Activated T-helper 1 cell treated with anti-CD3 and anti-CD28 coated beads, Interleukin-12 subunit alpha, Interleukin-12 subunit beta, Interleukin-2, Interleukin-4 antibody, amounts not matched to agents 30 ng/mL and 10 ng/mL and 1 ng/mL, durations not matched to agents 14 hours and 24 hours and 36 hours (primary cell): ENCODE measurements at places on chromosomes 4 and X. TPM values are rescaled to one million over a fixed set of nuclear protein-coding genes. Genes with fewer than 3 reads are reported as not detected.

GRCh38 chr4:138938366-138938690 lies 77.3 kb upstream of the NOCT start:
- H3K4me1 ChIP-seq, result no peaks in the 10 kb centered on the region
- H3K27ac ChIP-seq, result no peak overlapping the region
- DNase-seq, result no peak
- no peaks in the 10 kb centered on the region for H3K36me3 ChIP-seq

- no peak for DNase-seq
- H3K27me3 ChIP-seq, result no peaks in the 10 kb centered on the region
- H3K36me3 ChIP-seq, result peaks cover 10% of the 10 kb centered on the region
- H3K4me1 ChIP-seq, result peaks cover 52% of the 10 kb centered on the region
- peak overlapping the region; percentile 99 for H3K27ac ChIP-seq
- peak overlapping the region; percentile 99 for H3K4me3 ChIP-seq
These were observed 237 bp downstream of the ANKRD17 start for GRCh38 chr4:73258436-73258685.

DNA sequence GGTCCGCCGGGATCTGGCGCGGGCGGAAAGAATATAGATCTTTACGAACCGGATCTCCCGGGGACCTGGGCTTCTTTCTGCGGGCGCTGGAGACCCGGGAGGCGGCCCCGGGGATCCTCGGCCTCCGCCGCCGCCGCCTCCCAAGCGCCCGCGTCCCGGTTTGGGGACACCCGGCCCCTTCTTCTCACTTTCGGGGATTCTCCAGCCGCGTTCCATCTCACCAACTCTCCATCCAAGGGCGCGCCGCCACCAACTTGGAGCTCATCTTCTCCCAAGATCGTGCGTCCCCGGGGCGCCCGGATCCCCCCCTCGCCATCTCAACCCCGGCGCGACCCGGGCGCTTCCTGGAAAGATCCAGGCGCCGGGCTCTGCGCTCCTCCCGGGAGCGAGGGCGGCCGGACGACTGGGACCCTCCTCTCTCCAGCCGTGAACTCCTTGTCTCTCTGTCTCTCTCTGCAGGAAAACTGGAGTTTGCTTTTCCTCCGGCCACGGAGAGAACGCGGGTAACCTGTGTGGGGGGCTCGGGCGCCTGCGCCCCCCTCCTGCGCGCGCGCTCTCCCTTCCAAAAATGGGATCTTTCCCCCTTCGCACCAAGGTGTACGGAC lies 482 bp upstream of the SHOX start:
- DNase-seq, result no peak
- H3K4me3 ChIP-seq, result no peak overlapping the region
- H3K36me3 ChIP-seq, result no peaks in the 10 kb centered on the region
- H3K4me1 ChIP-seq, result no peaks in the 10 kb centered on the region
- H3K27me3 ChIP-seq, result peaks cover 58% of the 10 kb centered on the region

DNA sequence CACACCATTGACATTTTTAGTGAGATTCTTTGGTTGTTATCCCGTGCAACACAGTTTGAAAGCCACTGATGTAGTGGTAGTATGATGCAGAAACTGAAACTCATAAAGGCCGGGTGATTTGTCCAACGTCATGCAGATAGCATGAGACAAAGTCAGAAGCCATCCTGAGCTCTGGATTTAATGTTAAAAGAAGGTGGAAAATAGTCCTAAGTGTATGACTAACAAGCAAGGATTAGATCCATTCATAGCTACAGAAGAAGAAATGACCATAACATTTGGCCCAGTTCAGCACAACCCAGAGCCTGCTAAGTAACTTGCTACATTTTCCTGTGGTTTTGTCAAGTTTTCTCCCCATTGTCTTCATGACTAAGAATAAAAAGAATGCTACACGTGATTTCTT lies 142.4 kb downstream of the AMELX start:
- H3K27me3 ChIP-seq, result no peaks in the 10 kb centered on the region
- H3K4me1 ChIP-seq, result no peaks in the 10 kb centered on the region
- H3K27ac ChIP-seq, result no peak overlapping the region
- H3K36me3 ChIP-seq, result no peaks in the 10 kb centered on the region
- no peak overlapping the region for H3K4me3 ChIP-seq

DNA sequence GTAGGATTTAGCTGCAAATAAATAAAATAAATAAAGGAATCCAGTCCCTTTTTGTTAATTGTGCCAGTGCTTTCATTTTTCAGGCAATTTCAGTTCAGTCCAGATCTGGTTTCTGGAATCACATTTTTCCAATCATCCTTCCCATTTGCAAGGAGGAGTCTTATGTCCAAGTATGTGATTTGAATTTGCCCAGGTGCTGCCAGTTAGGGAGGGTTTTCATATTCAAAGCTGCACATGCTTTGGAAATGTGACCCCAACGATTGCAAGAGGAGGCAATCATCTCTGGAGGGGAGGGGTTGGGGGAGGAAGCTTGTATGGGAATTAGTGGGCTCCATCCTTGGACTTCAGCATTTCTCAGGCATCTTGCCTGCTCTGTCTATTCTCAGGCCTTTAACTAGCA lies 4.4 kb downstream of the PLAC1 start:
- H3K27me3 ChIP-seq, result peaks cover 1% of the 10 kb centered on the region
- H3K36me3 ChIP-seq, result no peaks in the 10 kb centered on the region
- DNase-seq, result no peak
- no peaks in the 10 kb centered on the region for H3K4me1 ChIP-seq
- H3K27ac ChIP-seq, result no peak overlapping the region
- no peak overlapping the region for H3K4me3 ChIP-seq

DNA sequence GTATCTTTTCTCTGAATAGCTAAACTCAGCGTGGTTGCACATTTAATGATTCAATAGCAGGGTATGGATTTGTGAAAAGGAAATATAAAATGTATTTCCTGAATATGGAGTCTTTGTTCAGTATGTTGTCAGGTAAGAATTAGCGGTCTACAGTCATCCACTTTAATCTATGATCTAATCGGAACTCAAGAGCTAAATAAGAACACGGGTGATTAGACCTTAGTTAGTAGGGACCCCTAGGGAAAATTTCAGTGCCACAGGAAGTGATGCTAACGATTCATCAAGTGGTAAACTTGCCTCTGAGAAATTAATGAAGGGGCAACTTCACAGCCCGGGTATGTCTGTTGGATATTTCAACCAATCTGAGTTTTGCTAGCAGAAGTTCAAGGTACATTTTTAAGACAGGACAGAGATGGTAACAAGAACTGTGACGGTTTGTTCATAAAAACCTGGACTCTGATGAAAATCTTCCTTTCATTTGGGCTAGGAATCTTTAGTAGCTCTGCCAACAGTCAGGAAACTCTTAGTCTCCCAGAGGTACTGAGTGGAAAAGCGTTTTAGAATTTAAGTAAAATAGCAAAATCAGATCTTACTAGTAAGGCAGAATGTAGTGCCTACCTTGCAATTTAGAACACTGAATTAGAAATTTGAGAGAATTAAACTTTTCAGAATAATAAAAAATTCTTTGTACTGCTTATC lies 47.1 kb downstream of the PCDH7 start:
- no peak for DNase-seq
- no peaks in the 10 kb centered on the region for H3K27me3 ChIP-seq
- no peak overlapping the region for H3K4me3 ChIP-seq

GRCh38 chrX:11789809-11790208 lies 31.8 kb downstream of the MSL3 start:
- no peaks in the 10 kb centered on the region for H3K36me3 ChIP-seq
- H3K4me1 ChIP-seq, result peaks cover 32% of the 10 kb centered on the region
- H3K27me3 ChIP-seq, result no peaks in the 10 kb centered on the region
- DNase-seq, result no peak
- no peak overlapping the region for H3K4me3 ChIP-seq

- H3K4me1 ChIP-seq, result no peaks in the 10 kb centered on the region
- H3K36me3 ChIP-seq, result no peaks in the 10 kb centered on the region
- H3K27me3 ChIP-seq, result no peaks in the 10 kb centered on the region
- DNase-seq, result no peak
These were observed 184.0 kb downstream of the BMPR1B start for GRCh38 chr4:94941706-94942105.

DNA sequence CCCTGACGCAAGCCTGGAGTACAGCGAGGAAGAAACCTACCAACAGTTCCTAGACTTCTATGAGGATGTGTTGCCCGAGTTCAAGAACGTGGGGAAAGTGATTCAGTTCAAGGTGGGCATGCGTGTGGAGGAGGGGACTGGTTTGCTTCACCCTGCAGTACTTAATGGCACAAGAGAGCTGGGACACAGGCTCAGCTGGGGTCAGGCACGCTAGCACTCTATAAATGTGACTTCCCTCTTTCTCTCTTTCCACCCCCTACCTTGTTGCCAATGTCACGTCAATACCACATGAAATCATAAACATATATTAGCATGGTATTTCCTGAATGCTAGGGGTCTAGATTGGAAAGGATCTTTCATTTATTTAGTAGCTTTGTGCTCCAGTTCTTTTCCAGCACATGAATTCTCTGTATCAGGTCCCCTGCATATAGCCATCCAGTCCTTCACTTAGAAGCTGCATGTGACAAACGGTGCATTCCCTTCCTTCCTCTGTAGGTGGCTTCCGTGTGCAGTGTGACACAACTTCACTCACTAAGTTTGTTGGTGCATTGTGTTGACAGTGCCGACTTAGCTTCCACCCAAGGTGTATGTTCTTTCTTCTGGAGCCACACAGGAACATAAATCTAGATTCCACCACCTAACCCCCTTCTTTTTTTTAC lies 25.6 kb downstream of the ZRSR2 start:
- peaks cover 47% of the 10 kb centered on the region for H3K4me1 ChIP-seq
- H3K27ac ChIP-seq, result peak overlapping the region; percentile 58
- DNase-seq, result peak; percentile 8
- peaks cover 38% of the 10 kb centered on the region for H3K36me3 ChIP-seq

- H3K36me3 ChIP-seq, result peaks cover 36% of the 10 kb centered on the region
- H3K4me1 ChIP-seq, result peaks cover 48% of the 10 kb centered on the region
- peak overlapping the region; percentile 97 for H3K4me3 ChIP-seq
- no peak for DNase-seq
- no peaks in the 10 kb centered on the region for H3K27me3 ChIP-seq
These were observed 29.0 kb downstream of the NOP14 start for GRCh38 chr4:2934077-2934812.

GRCh38 chrX:143664302-143664701 lies 28.4 kb upstream of the SLITRK4 start:
- DNase-seq, result no peak
- no peak overlapping the region for H3K27ac ChIP-seq
- H3K4me1 ChIP-seq, result no peaks in the 10 kb centered on the region

GRCh38 chr4:185358514-185358913 lies 37.2 kb downstream of the LRP2BP start:
- no peak overlapping the region for H3K4me3 ChIP-seq
- DNase-seq, result no peak
- no peaks in the 10 kb centered on the region for H3K27me3 ChIP-seq
- peaks cover 11% of the 10 kb centered on the region for H3K4me1 ChIP-seq

GRCh38 chrX:46967547-46967946 lies 55.3 kb downstream of the JADE3 start:
- H3K36me3 ChIP-seq, result no peaks in the 10 kb centered on the region
- H3K27ac ChIP-seq, result peak overlapping the region; percentile 35
- DNase-seq, result no peak
- H3K27me3 ChIP-seq, result peaks cover 2% of the 10 kb centered on the region
- peaks cover 10% of the 10 kb centered on the region for H3K4me1 ChIP-seq

DNA sequence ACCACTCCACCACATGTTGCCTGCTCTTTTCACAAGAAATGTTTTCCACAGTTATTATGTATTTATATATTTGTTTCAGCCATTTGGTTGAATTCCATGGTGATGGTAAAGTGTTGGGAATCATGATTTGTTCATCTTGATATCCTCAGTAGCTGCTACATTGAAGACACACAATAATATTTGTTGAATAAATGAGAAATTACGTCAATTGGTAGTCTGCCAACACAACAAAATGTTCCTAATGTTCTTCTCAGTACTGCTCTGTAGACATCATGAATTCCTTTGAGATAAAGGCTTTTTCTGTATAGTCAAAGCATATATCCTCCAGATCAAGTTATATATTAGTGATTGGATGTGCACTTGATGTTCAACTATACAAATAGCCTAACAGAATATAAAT lies 29.5 kb downstream of the CXXC4 start:
- no peak for DNase-seq
- no peak overlapping the region for H3K27ac ChIP-seq
- no peaks in the 10 kb centered on the region for H3K27me3 ChIP-seq
- no peak overlapping the region for H3K4me3 ChIP-seq

GRCh38 chr4:8882239-8882638 lies 10.6 kb upstream of the HMX1 start:
- no peak overlapping the region for H3K27ac ChIP-seq
- H3K4me3 ChIP-seq, result no peak overlapping the region
- peaks cover 16% of the 10 kb centered on the region for H3K27me3 ChIP-seq
- no peaks in the 10 kb centered on the region for H3K4me1 ChIP-seq

DNA sequence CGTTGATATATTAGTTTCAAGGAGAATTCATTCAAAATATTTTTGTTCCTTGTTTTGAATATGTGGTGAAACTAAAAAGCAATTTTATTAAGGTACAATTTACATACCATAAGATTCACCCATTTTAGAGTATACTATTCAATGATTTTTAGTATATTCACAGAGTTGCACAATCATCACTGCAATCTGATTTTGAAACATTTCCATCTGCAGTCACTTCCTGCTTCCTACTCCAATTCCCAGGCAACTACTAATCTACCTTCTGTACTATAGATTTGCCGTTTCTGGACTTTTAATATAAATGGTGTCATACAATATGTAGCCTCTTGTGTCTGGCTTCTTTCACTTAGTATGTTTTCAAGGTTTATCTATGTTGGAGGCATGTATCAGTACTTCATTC lies 71.3 kb downstream of the SLC9A7 start:
- H3K27ac ChIP-seq, result no peak overlapping the region
- no peaks in the 10 kb centered on the region for H3K27me3 ChIP-seq
- no peak for DNase-seq
- peaks cover 32% of the 10 kb centered on the region for H3K4me1 ChIP-seq

DNA sequence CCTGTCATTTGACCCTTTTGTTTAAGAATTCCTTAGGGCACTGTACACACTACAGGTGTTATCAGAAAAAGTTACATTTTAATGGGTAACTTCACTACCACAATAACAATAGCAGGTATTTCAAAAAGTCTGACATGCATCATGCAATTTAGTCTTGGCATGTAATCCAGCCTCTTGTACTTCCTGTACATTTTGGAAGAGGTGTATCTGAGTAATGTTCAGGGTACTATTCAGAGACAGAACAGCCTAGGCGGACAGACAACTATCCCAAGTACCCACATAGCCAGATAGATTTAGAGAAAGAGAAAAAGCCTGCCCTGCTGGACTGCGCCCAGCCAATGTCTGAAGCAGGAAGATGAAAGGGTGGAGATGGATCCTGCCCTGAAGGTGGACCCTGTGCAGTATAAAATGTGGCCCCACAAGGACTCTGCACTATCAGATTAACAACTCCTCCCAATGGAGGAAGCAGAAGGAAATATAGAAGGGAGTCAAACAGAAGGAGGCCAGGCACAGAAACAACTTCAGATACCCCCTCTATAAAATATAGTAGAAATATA lies 8.5 kb downstream of the UGT2B7 start:
- H3K36me3 ChIP-seq, result no peaks in the 10 kb centered on the region
- no peak overlapping the region for H3K4me3 ChIP-seq
- H3K27ac ChIP-seq, result no peak overlapping the region
- no peaks in the 10 kb centered on the region for H3K27me3 ChIP-seq

STK32B gene
- total RNA-seq, result not detected in 2 replicates

MEPE gene
- total RNA-seq, result not detected in 2 replicates

GPRIN3 gene
- 37.1 and 39.0 TPM in 2 replicates for total RNA-seq

PPEF2 gene
- not detected in 2 replicates for total RNA-seq

SEC24B gene
- total RNA-seq, result 32.5 and 34.0 TPM in 2 replicates

RPA4 gene
- total RNA-seq, result 0.78 and 0.88 TPM in 2 replicates

CITED1 gene
- total RNA-seq, result 0.78 TPM in 1 of 2 replicates, not detected in the other

MAGEA10 gene
- not detected in 2 replicates for total RNA-seq

BEX5 gene
- total RNA-seq, result 0.86 and 1.3 TPM in 2 replicates

FGF5 gene
- total RNA-seq, result 0.05 TPM in 1 of 2 replicates, not detected in the other

TLR1 gene
- 1.9 and 2.7 TPM in 2 replicates for total RNA-seq

NWD2 gene
- not detected in 2 replicates for total RNA-seq

FRG2 gene
- not detected in 2 replicates for total RNA-seq
